ENCODE measurements at places on chromosomes 3 and 15.

GRCh38 chr3:89179355-89180001 lies 72.1 kb downstream of the EPHA3 start:
- no peak for DNase-seq

- no peak for DNase-seq
Observed at GRCh38 chr15:95742836-95743235, 587.7 kb upstream of the NR2F2 start.

- no peak for DNase-seq
Observed at GRCh38 chr15:69119001-69119400, 41.4 kb upstream of the GLCE start.

DNA sequence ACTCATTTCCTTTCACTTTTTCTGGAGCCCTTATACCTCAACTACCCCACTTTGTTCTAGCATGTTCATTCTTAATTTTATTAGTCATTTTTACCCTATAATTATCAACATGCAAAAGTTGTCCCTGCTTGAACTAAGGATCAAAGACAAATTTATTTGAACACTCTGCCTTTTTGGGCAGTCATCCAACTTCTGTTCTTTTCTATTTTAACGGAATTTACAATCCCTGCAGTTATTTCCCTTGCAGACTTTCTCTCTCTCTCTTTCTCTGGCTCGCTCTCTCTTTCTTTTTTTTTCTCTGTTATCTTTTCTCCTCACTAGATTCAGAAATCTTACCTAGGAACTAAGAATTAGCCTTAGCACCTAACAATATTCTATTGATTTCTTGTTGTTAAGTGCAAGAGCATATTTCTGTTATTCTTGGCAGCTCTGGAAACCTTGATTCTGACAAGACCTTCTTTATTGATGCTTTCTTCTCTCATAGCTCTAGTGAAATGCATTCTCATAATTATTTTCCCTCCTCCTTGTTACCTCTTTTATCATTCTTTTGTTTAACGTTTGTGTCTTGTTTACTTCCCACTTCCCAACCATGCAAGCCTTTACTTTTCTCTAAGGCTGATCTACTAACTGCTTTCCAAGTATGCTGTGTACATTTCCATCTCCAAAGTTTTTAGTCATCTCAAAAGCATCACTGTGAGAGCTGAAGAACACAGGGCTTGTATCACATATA lies 951.6 kb downstream of the DIPK2A start:
- no peak for DNase-seq

DNA sequence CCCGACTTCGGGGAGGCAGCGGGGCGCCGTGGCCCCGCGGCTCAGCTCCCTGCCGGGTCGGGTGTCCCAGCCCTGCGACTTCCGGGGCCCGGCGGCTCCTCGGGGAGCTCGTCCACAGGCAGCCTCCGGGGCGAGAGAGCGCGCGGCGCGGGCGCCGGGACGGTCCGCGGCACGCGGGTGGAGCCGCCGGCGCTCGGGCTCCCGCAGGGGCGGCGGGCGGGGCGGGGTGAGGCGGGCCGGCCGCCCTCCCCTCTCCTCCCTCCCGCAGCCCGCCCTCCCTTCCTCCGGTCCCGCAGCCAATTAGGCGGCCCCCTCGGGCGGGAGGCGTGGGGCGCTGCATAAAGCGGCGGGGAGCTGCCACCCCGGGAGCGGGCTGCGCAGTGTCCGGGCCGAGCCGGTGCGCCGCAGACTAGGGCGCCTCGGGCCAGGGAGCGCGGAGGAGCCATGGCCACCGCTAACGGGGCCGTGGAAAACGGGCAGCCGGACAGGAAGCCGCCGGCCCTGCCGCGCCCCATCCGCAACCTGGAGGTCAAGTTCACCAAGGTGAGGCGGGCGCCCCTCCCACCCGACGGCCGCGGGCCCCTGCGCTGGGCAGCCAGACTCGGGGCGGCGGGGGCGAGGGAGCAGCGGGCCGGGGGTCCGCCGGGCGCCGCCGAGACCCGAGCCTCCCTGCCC lies at the start of gene ALDH1A3:
TSS of gene ALDH1A3 (plus strand) at position 368 of the 675 bp plus-strand sequence. CDS start at position 445, 77 bp downstream.
- no peak for DNase-seq

GRCh38 chr3:63855333-63855940 lies 8.2 kb downstream of the THOC7 start:
- no peak for DNase-seq

DNA sequence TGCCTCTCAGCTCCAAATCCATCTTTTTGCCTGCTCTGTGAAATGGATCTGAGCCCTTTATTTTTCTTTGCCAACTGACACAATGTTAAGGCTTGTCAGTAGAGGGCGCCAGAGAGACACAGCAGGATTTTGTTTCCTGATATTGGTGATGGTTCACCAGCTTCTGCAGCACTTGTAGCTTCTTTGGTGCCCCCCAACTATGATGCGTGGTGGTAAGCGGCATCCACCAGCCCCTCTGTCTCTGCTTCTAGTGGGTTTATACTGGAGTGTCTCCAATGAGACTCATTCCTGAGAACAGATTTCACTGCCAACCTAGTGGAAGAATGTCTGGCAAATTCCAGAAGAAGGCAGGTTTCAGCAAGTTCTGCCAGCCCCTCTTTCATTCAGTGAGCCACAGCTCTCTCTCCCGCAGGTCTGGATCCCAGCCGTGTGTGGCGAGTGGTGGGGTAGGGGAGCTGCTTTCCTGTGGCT lies 471.9 kb upstream of the FRG2C start:
- no peak for DNase-seq

DNA sequence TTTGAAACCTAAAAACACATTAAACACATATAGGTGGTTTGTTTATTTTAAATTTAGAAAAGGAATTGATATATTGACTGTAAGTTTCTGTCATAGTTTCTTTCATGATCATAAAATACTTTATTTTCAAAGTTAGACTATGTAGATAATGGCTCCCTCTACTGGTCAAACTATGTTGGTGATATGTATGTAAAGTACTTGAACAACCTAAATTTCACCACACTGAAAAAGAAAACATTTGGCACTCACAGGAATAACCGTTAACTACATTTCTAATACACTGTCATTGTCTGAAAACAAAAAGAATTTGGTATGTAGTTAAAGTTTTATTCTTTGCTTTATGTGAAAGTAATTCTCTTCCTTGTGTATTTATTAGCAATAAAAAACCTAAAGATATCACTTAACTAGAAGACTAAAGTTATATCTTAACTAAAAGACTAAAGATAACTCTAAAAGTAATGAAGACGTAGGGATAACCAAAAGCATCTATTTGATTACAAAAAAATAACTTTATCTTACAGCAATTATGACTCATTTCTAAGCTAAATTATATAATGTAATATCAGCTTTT lies 427.5 kb downstream of the VGLL3 start:
- no peak for DNase-seq

- no peak for DNase-seq
Observed at GRCh38 chr3:176927706-176928581, 269.3 kb downstream of the TBL1XR1 start.

DNA sequence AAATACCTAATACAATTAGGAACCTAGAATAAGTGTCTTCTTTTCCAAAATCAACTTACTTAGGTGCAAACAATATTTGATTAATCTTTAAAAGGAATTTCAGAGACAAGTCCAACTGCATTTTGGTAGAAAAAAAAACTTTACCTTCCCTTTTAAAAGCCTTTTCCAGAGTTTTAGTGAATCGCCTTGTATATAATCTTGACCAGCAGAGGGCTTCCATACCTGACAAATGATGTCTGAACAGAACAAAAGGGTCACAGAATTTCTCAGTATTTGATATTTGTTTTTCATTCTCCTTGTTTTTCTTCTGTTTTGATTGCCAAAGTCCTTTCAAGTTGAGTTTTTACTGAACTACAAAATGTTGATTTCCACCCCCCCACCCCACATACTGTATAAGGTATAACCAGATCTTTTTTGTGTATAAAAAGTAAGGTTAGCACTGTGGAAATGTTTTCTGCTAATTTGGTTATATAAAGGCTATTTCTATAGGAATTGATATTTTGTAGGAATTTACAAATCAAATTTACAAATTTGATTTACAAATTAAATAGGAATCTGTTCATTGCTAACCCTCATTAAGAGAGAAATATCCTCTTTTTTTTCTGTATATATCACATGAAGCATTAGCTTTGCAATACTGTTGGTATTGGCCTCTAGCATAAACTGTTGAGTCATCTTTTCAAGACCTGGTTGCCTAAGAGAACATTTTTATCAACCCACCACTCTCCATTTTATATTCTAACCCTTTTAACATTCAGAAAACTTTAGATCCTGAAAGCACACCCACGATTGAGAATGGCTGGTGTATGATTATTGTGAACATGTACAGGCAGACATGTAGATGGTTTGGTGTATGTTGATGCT lies 464.1 kb upstream of the RARB start:
- DNase-seq: peak; percentile 7

GRCh38 chr3:66467996-66468735 lies 32.7 kb downstream of the LRIG1 start:
- DNase-seq: no peak

DNA sequence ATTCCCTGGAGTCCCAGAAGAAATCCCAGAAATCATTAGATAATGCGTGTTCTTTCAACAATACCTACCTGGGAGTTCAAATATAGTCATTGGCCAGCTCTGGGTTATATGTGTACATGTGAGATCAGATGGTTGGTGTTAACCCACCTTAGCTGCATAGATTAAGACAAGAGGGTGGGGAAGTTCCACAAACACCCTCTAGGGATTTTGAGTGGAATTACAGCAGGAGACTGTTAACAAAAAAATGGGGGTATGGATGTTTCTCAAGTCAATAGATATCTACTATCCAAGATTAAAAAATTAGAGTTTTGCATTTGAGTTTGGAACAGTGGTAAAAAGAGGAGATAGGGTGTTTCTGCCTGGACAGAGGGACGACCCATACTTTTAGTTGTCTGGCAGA lies 282.5 kb upstream of the CNTN3 start:
- no peak for DNase-seq

GRCh38 chr3:101261506-101261905 lies 58.9 kb downstream of the IMPG2 start:
- no peak for DNase-seq

DNA sequence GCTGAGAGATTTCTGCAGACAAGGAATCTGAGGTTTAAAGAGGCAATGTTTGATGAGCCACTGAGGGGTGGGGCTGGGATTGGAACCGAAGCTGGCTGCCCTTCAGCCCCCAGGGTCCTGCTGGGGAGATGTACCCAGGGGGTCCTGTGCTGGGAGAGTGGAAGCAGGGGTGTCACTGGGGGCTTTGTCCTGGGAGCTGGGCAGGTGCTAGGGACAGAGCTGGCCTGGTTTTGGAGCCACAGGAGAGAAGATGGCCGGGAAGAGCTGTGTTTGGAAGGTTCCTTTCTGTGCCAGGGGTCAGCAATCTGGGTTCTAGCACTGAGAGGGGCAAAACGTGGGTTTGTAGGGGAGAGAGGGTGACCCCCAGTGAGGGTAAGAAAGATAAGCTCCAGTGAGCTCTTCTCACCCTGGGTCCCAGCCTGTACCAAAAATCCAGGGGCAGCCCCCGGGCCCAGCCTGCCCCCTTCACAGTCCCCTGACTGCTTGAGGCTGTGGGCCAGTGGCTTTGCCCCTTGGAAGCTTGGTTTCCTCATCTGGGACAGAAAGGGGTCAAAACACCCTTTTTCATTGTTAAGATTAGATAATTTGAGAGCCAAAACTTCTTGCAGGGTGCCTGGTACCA lies 69.6 kb downstream of the SMAD3 start:
- DNase-seq: no peak

GRCh38 chr3:71780430-71780829 lies 4.5 kb downstream of the PROK2 start:
- DNase-seq: no peak

- no peak for DNase-seq
Observed at GRCh38 chr3:81516042-81516441, 245.4 kb downstream of the GBE1 start.

DNA sequence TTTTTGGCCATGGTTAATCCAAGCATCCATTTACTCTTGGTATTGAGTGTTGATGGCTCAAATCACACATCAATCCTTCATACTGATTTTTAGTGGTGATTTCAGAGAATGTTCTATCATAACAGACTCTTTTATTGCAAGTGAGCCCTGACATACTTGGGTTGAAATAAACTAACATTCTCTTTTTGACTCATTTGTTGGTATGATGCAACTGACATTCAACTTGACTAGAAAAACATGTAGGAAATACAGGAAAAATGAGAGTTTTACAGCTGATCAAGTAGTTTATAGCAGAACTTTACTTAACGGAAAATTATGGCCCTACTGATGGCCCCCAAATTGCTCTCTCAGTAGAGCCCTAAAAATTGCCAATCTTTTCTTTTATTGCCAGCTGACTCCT lies 173.9 kb upstream of the CD96 start:
- DNase-seq: no peak

DNA sequence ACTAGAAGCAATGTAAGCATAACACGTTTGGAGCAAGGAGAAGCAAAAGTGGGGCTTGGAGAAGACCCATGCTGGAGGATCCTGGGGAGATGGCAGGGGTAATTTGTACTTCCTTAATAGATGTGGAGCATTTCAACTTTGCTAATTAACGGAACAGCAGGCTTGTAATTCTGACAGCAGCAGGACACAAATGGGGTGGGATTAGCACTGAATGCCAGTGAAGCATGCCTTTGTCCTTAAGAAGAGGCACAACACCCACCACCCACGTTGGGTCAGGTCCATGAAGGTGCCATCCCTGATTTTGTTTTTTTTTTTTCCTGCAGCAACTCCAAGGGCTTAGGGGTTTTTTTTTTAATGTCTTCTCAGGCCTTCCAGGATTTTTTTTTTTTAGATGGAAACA lies 231.9 kb upstream of the ROPN1 start:
- DNase-seq: no peak

Measured in NCI-H187 treated with DMSO at 0.1 percent for 48 hours (cell line).